ENCODE measurements at places on chromosomes 7 and 10.
A peak's percentile ranks its signal among the peaks of the same experiment; 100 is the strongest.

DNA sequence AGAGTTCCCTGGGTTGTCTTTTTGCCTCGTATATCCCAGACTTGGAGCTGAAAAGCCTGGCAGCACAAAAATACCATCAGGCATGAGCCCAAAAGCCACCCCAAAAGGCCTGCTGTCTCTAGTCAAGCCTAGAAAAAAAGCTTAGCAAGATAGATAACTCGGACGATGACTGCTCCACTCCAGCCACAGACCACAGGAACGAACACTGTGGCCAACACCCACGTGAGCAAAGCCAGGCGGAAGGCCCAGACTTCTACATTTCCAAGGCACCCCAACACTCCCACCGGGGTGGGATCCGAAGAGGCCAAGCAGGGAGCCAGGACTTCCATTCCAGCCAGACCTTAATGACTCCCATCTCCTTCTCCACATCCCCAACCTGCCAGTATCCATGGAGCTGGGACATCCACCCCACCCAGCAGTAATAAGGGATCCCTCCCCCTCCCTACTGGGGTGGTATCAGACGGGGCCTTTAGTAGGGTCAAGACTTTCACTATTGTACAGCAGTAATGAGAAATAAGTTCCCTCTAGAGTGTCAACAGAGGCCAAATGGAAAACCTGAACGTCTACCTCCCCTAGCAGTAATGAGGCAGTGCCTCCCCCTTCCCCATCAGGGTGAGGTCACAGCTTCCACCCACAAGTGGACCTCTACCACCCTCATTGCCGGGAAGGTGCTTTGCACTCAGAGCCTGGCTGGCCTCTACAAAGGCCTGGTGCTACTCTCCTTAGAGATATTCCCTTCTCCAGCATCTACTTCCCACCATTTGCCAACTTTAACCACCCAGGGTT lies 23.0 kb downstream of the PRLHR start:
- DNase-seq: no peak

DNA sequence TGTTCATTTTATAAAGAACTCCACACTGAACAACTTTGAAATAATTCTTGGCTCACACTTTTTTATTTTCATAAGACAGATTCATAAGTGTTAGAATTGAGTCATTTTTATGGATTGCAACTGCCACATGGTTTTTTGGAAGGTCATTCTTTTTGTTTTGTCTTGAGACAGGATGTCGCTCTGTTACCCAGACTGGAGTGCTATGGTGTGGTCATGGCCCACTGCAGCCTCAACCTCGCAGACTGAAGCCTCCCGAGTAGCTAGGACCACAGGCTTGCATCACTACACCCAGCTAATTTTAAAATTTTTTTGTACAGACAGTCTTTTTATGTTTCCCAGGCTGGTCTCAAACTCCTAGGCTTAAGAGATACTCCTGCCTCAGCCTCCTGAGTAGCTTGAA lies 20.3 kb downstream of the BMS1 start:
- no peak for DNase-seq

DNA sequence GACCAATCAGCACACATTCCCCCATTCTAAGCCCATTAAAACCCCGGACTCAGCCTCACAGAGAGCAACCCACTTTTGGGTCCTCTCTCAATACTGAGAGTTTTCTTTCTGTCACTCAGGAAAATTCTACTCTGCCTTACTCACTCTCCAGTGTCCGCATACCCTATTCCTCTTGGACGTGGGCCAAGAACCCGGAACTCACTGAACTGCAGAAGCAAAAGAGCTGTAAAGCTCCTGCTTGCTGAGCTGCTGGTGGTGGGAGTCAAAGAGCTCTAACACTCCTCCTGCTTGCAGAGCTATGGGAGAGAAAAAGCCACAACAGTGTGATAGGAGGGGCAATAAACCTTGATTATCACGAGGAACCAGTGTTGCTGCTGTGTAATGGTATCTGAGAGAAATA lies 386.9 kb downstream of the POM121L12 start:
- no peak for DNase-seq

DNA sequence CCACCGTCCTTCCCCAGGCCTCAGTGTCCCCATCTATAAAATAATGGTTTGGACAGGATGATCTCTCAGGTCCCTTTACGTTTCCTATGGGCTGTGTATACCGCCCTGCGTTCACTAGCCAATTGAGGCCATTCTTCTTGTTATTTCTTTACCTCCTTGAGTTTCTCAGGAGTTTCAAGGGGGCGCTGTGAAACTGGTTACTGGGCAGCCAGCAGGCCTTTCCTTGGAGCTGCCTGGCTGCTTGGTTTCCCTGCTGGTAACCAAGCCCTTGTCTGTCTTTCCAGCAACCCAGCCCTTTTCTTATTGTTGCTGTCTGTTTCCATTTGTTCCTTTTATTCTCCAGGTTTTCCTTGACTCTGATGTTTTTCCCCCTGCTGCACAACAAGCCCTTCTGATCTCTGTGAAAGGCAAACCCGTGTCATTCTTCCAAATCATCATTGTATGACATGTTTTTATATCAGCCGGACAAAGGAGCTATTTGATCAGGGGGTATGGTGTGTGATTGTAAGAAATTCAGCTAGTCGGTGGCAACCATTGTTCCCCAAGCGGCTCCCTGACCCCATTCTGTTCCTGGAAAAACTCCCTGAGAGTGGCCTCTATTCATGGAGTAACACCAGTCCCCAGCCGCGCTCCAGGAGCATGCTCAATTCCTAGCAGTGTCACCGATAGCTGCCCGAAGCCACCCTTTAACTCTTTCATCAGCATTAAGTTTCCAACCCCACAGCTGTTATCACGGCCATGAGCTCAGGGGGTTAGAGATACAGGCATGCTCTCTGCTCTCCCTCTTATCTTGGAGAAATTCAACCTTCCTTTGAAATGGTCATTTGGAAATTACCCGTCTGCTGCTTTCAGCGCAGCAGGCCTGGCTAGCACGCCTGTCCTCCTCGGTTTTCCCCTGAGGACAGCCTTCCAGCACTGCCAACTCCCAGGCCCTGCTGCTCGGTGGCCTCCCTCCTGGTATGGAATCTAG lies 26.6 kb downstream of the FGF8 start:
- no peak for DNase-seq

GRCh38 chr7:42226354-42226941 lies 10.6 kb downstream of the GLI3 start:
- DNase-seq: no peak

DNA sequence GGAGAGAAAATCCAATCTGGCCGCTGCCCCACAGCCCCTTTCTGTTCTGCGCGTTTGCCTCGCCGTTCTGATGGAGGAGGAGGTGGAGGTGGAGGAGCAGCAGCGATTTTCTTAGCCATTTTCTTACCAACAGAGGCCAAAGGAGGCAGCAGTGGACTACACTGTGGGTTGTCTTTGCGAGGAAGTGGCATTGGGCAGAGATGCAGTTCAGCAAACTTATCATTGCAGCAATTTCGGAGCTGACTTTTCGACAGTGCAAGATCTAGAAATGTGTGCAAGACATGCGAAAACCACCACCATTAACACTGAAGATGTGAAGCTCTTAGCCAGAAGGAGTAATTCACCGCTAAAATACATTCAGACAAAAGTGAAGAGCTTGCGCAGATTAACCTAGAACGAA lies 1.9 kb upstream of the ARL4A start:
- DNase-seq: no peak

GRCh38 chr7:130922206-130923112 lies 188.5 kb upstream of the KLF14 start:
- no peak for DNase-seq

DNA sequence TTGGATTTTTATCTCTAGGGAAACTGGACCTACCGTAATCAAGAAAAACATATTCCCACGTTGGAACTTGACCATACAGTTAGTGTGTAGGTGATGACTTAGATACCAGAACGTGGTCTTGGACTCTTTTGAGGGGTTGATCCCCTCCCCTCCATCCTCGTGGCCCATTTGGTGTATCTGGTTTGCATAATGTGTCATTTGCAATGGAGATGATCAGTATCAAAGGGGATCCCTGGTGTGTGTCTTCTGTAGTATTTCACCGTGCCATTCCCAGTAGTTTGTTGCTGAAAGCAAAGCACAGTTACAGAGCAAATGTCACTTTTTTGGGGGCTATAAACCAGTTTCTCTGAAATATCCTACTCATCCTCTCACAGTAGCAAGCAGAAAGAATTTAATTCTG lies 217.7 kb downstream of the TCF7L2 start:
- DNase-seq: no peak

GRCh38 chr7:83267141-83267631 lies 104.5 kb upstream of the PCLO start:
- DNase-seq: peak; percentile 78

- DNase-seq: no peak
These were observed 573 bp downstream of the PMPCB start for GRCh38 chr7:103297837-103298179.

GRCh38 chr10:48520184-48520506 lies 84.7 kb downstream of the ARHGAP22 start:
- DNase-seq: no peak

GRCh38 chr10:51147644-51148399 lies 73.5 kb downstream of the PRKG1 start:
- DNase-seq: no peak

- DNase-seq: no peak
These were observed 29.3 kb downstream of the TNS3 start for GRCh38 chr7:47552621-47553020.

- no peak for DNase-seq
These were observed 63.2 kb downstream of the ATE1 start for GRCh38 chr10:121864653-121865052.
